ENCODE measurements at places on chromosomes 3 and 15.

GRCh38 chr3:175227126-175227525, 368.0 kb downstream of the NAALADL2 start:
- no peak for DNase-seq

DNA sequence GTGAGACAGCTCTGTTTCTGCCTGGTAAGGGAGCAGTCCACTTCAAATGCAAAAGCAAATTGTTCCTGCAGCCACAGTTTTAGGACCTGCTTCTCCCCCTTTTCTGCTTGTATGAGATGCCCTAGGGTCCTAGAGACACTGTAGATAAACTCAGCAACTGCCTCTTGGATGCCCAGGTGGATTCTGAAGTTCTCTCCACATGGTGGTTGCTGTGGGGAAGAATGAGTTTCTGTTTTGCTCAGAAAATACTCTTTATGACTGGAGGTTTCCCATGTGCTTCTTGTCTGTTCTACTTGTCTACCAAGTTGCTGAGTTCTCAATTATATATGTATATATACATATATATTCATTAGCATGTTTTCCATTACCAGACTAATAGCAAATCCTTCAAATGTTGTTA, 5.6 kb upstream of the ZNF80 start:
- no peak for DNase-seq

DNA sequence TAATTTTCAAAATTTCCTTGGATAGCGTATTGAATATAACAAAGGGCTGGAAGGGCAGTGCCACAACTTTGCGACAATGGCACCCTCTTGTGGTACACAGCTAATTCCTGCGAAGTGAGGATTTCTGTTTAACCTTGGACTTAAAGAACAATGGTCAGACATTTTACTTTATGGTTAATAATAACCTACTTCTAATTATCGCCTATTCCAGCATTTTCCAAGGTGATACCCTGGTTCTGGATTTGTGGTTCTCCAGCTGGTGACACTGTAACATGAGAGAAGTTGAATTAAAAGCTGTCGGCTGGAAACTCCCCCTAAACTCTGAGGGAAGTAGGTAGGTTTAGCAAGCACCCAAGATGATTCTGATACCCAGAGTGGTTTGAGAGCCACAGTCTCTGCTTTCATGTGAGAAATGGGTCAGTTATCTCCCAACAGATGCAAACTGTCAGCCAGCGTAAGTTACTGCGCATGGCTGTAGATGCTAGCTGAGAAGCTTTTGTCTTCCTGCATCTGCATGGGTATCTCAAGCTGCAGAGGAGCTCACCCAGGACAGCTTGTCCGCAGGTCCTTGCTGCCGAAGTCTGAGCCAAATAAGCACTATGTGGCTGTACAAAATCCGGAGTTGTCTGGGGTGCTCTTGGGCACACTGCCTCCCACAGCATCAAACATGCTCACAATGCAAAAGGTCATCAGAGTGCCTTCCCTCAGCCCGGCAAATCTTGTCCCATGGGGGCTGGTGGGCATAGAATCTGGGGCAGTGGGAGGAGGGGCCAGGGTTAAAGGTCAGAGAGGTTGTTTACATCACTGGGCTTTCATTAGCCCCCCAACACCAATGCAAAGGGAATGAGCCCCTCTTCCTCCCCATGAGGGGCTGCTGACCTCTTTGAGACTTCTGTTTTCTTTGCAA, 6.6 kb upstream of the CHSY1 start:
- peak; percentile 58 for DNase-seq

- DNase-seq, result peak; percentile 58
These were observed 47.4 kb upstream of the HACD2 start for GRCh38 chr3:123632161-123632655.

- no peak for DNase-seq
These were observed 13.9 kb upstream of the TMPRSS7 start for GRCh38 chr3:112020674-112021085.

DNA sequence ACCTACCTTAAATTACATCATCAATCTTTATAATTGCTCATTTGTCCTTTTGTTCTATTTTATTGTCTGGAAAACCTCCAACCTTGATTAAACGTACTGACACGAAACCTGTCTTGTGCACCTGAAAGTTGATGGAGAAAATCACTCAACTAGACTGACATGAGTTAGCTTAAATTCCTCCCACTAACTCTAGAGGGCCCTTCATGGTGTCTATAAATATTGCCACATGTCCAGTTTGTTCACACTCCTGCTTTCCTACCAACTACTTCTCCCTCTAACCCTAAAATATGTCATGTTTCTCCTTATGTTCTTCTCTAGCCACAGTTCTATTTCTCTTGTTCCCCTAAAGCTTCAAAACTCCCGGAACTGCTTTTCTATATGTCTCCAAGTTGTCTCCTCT, 59.8 kb upstream of the SGO1 start:
- no peak for DNase-seq

- no peak for DNase-seq
These were observed 72.9 kb downstream of the CHSY1 start for GRCh38 chr15:101178931-101179330.

Measured in AG20443 (cell line).